Spinal cord (tissue), 10 donors: ENCODE measurements at places on chromosomes 5 and 9. TPM values are rescaled to one million over a fixed set of nuclear protein-coding genes. Genes with fewer than 3 reads are reported as not detected.

- H3K27me3 ChIP-seq: no peaks in the 10 kb centered on the region
- H3K36me3 ChIP-seq: no peaks in the 10 kb centered on the region
- no peak for DNase-seq
- no peak overlapping the region for H3K4me3 ChIP-seq
- H3K4me1 ChIP-seq: no peaks in the 10 kb centered on the region
Measured at GRCh38 chr9:114902786-114903524, 27.4 kb downstream of the TNFSF8 start.

GRCh38 chr9:14089051-14089803, 224.7 kb downstream of the NFIB start:
- no peak overlapping the region for H3K27ac ChIP-seq
- no peak for DNase-seq
- no peaks in the 10 kb centered on the region for H3K27me3 ChIP-seq
- H3K4me1 ChIP-seq: no peaks in the 10 kb centered on the region
- no peak overlapping the region for H3K4me3 ChIP-seq

GRCh38 chr5:82720213-82721086, 356.7 kb downstream of the TMEM167A start:
- no peaks in the 10 kb centered on the region for H3K27me3 ChIP-seq
- peak overlapping the region; percentile 33 for H3K27ac ChIP-seq
- no peak overlapping the region for H3K4me3 ChIP-seq
- no peaks in the 10 kb centered on the region for H3K4me1 ChIP-seq

DNA sequence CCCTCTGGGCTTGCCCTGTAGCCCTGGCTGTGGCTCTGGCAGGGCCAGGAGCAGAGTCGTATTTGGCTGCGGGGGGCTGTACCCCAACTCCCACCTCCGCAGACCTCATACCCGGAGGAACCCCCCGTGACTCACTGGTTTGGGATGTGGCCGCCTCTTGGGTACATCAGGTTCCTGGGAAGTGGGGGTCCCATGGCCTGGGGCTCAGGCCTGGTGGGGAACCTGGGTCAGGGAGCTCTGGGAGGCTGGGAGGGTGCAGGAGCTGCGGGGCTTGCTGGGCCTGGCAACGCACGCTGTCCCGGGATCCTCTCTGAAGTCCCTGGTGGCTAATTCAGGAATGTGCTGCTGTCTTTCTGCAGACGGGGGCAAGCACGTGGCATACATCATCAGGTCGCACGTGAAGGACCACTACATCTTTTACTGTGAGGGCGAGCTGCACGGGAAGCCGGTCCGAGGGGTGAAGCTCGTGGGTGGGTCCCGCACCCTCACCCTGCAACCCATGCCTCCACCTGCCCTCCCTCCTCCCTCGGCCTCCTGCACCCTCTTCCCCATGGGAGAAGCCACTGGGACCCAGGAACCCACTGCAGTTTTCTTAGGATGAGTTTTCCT, 2.4 kb downstream of the LCN1 start:
- DNase-seq: no peak
- no peaks in the 10 kb centered on the region for H3K27me3 ChIP-seq
- no peaks in the 10 kb centered on the region for H3K36me3 ChIP-seq
- H3K4me3 ChIP-seq: no peak overlapping the region
- H3K4me1 ChIP-seq: no peaks in the 10 kb centered on the region

GRCh38 chr9:107174441-107174840, 108.6 kb upstream of the RAD23B start:
- no peak overlapping the region for H3K27ac ChIP-seq
- DNase-seq: no peak
- H3K27me3 ChIP-seq: no peaks in the 10 kb centered on the region
- no peak overlapping the region for H3K4me3 ChIP-seq
- peaks cover 25% of the 10 kb centered on the region for H3K4me1 ChIP-seq

DNA sequence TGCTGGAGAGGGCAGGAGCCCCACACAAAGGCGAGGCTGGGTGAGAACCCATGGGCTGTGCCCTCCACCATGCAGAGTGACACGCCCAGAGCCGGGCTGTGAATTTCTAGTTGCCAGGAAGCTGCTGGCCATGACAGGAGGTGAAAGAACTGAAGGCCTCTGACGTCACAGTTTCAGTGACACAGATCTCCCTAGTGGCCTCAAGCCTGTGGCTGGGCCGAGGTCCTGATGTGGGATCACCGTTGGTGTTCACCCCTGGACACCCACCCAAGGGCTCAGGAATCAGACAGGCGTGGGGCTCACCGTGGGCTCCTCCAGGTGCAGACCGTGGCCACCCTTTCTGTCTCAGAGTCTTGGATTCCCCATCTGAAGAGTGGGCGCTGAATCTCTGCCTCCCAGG, 39.9 kb downstream of the MSX2 start:
- no peak overlapping the region for H3K4me3 ChIP-seq
- no peaks in the 10 kb centered on the region for H3K27me3 ChIP-seq
- H3K4me1 ChIP-seq: no peaks in the 10 kb centered on the region
- no peak overlapping the region for H3K27ac ChIP-seq
- no peak for DNase-seq
- H3K36me3 ChIP-seq: no peaks in the 10 kb centered on the region

- no peak for DNase-seq
- H3K27me3 ChIP-seq: no peaks in the 10 kb centered on the region
- H3K4me1 ChIP-seq: peaks cover 51% of the 10 kb centered on the region
Measured at GRCh38 chr5:150600616-150601490, 39.6 kb upstream of the SYNPO start.

GRCh38 chr9:34998266-34998665, 8.7 kb downstream of the DNAJB5 start:
- H3K27ac ChIP-seq: no peak overlapping the region
- H3K36me3 ChIP-seq: peaks cover 41% of the 10 kb centered on the region
- peaks cover 21% of the 10 kb centered on the region for H3K4me1 ChIP-seq

DNA sequence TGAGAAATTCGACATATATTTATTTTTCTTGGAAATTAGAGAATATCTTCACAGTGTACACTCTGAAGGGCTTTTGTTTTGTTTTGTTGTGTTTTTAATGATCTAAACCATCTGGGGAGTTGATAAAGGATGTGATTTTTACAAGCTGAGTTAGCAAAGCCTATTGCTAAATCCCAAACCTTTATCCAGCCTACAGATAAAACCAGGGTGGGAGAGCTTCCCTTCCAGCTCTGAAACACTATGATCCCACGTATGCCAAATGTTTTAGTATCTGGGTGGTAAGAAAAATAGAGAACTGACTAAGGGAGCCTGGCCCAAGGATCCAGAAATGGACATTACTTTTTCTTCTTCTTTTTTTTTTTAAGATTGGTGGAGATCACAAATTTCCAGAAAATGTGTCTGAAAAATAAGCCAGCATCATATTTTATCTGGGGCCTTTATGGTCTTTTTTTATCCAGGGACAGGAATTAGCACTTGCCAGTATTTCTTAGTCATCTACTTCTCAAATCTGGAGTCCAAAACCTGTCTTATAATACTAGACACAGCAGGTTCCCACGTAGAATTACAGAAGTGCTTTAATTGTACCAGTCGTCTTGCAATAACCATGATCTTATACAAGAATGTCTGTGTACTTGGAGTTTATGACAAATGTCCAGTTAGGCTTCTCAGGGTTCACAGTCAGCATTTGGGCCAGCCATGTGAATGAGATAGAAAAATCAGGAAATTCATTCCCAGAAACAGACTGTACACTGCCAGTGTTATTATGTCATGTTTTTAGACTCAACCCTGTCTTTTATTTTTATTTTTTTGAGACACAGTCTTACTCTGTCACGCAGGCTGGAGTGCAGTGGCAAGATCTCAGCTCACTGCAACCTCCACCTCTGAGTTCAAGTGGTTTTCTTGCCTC, 290.8 kb upstream of the MPDZ start:
- no peaks in the 10 kb centered on the region for H3K27me3 ChIP-seq
- peak overlapping the region; percentile 82 for H3K27ac ChIP-seq
- no peak for DNase-seq
- peaks cover 20% of the 10 kb centered on the region for H3K4me1 ChIP-seq

DNA sequence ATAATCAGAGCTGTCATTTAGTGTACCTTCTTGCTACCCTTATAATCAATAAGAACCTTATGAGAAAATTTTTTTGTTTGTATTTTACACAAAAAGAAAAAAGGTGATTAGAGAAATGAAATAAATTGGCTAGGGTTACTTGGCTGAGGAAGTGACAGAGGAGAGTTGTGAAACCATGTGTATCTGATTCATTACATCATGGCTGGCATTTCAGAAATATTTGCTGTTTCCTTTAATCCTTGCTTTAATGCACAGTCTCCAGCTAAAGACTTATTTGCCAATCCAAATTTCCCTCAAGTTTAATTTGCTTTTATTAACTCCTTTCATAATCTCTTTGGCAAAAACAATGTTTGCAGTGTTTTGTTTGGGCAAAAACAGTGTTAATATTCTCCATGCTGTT, 543.1 kb downstream of the KIF4B start:
- H3K4me1 ChIP-seq: no peaks in the 10 kb centered on the region
- H3K27ac ChIP-seq: no peak overlapping the region
- DNase-seq: no peak
- H3K4me3 ChIP-seq: no peak overlapping the region
- no peaks in the 10 kb centered on the region for H3K27me3 ChIP-seq

HTR1A gene
- 4.5 TPM for polyA plus RNA-seq

WDR31 gene
- polyA plus RNA-seq: 3.6 TPM

DUSP1 gene
- polyA plus RNA-seq: 73.8 TPM

FAM221B gene
- 0.41 TPM for polyA plus RNA-seq
